Bone marrow (tissue), 2 donors: ENCODE measurements at places on chromosomes 7 and 10.

- no peak for DNase-seq
Measured at GRCh38 chr7:154794147-154794780, 208.7 kb downstream of the PAXIP1 start.

DNA sequence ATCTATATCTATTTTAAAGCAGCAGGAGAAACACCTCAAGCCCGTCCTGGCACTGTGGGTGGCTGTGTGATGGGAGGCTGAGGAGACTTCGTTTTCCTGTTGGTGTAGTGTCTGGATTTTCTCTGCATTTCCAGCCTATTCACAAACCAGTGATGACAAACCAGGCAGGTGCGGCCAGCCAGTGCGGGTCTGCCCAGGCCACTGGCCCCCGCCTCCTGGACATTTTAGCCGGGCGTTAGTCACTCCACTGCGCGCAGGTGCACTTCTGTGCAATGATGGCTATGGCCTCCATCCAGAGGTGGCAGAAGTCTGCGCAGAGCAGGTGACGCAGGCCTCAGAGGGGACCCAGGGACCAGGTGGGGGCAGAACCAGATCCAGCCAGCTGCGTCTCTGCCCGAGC lies 64.9 kb upstream of the PITRM1 start:
- DNase-seq: no peak

DNA sequence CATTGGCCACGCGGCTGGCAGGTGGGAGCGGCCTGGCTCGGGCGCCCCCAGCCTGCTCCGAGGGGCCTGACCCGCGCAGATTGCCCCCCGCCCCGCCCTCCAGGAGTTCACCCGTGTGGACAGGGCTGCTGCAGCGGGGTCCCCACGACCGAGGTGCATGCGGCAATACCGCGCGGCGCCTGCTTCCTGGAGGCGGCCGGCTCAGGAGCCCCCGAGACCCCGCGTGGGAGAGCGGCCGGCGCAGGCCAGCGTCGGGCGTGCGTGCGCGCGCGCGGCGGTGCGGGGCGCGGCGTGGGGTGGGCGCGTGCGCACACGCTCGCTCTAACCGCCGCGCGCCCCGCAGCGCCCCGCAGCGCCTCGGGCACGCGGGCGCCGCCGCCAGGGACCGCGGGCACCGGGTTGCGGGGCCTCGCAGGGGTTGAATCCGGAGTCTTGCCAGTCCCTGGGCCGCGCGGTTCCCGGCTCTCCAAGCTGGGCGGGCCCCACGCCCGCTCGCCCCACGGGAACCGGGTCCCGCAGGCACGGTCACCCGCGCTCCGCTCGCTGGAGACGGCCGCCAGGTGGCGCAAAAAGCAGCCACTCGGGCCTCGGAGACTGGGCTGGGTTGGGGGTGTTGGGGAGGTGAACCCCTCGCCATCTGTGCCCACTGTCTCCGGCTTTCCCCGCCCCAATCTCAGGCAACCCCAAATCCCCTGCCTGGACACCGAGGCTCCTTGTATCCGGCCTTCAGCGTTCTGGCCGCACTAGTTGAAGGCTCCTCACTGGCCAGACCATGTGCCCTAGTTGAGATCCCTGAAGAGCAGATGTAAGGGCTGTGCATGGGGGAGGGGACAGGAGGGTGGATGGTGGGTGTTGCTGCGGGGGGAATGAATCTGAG lies 1.3 kb upstream of the ACHE start:
- peak; percentile 31 for DNase-seq

- DNase-seq: no peak
Measured at GRCh38 chr10:8037199-8037801, 17.2 kb upstream of the GATA3 start.

- DNase-seq: no peak
Measured at GRCh38 chr7:38831259-38831996, 77.6 kb downstream of the VPS41 start.

DNA sequence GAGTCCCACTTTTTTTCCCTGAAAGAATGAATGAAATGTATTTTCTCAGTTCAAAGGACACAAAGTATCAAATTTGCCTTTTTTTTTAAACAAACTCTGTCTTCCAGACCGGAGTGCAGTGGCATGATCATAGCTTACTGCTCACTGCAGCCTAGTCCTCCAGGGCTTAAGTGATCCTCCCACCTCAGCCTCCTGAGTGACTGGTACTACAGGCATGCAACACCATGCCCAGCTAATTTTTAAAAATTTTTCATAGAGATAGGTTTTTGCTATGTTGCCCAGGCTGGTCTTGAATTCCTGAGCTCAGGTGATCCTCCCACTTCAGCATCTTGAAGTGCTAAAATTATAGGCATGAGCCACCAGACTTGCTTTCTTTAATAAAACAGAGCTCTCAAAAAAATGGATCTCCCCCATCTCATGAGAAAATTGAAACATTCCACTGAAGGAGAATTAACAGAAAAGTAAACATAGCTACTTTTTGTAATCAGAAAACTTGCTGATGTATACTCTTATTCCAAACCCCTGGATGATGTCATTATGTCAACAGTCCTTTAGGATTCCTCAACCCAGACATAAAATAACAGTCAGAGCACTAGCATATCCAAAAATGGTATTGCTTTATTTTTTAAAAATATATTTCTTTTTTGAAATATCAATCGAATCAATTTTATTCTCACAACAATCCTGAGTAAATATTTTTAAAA lies 12.3 kb upstream of the TRDMT1 start:
- no peak for DNase-seq

- DNase-seq: peak; percentile 97
Measured at GRCh38 chr10:110305767-110306451, 1.2 kb upstream of the SMNDC1 start.

GRCh38 chr7:79063019-79063698 lies 390.3 kb downstream of the MAGI2 start:
- DNase-seq: no peak

DNA sequence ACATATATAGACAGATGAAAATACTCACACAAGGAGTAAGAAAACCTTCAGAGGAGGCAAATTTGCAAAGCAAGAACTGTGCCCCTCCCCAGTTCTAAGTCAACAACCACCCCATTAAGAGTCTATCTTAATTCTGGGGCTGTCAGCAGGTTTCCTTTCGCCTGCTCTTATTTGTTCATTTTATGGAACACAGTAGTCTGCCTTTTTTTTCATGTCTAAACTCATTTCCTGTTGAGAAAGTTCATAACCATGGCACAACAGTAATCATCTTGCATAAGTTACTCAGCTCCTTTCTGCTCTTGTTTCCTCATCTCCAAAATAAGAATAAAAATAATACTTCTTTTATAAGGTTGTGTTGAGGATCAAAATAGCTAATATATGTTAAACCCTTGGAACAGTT lies 25.8 kb upstream of the AMPH start:
- no peak for DNase-seq

DNA sequence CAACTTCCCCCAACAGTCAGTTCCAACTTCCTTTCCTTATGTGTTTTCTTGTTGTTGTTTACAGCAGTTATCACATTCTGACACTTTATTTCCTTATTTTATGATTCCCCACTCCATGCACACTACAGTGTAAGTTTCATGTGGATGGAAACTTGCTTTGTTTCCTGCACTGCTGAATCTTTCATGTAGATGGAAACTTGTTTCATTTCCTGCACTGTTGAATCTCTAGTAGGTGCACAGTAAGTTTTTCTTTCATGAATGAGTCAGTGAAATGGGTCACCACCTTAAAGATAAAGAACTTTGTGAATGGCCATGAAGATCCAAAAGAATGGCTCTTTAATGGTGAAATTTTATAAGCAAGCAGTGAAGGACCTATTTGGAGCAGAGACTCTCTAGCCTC lies 61.4 kb downstream of the SHOC2 start:
- DNase-seq: no peak

GRCh38 chr7:31550432-31550831 lies 36.5 kb downstream of the ITPRID1 start:
- DNase-seq: no peak

GRCh38 chr7:39606352-39606751 lies 17.0 kb upstream of the RALA start:
- no peak for DNase-seq

- DNase-seq: no peak
Measured at GRCh38 chr7:155187061-155187785, 110.5 kb upstream of the INSIG1 start.

GRCh38 chr10:42990721-42991441 lies 86.0 kb upstream of the RET start:
- DNase-seq: no peak

DNA sequence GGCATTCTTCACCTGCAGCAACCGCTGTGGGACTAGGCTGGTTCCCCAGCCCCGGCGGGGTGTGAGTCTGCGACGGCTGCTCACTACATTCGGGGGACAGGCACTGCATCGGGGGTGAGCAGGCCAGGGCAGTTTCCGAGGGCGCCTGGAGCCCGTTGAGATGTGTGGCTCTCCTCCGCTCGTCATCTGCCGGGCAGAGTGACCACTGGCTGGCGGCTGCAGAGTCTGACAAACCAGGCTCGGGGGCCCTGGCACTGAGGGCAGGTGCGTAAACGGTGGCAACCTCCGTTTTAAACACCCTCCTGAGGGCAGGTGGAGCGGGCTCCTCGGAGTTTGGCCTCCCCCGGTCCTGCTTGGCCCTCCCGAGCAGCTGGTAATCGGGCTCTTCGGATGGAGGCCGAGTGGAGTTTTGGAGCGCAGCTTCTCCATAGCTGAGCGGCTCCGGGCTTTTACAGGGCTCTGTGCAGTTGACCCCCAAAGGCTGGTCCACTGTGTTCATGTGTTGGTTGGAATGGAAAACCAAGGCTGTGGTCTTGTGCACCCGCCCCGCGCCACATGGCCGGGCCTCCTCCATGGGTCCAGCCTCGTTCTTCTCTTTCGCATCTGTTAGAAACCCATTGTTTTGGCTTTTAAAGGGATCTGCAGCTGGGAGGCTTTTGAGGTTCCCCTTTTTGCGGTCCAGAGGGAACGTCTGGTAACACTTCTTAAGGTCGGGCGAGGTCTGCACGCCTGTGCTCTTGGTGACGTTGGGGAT lies 20.9 kb downstream of the INSYN2A start:
- no peak for DNase-seq

GRCh38 chr7:31553661-31554081 lies 39.8 kb downstream of the ITPRID1 start:
- no peak for DNase-seq

DNA sequence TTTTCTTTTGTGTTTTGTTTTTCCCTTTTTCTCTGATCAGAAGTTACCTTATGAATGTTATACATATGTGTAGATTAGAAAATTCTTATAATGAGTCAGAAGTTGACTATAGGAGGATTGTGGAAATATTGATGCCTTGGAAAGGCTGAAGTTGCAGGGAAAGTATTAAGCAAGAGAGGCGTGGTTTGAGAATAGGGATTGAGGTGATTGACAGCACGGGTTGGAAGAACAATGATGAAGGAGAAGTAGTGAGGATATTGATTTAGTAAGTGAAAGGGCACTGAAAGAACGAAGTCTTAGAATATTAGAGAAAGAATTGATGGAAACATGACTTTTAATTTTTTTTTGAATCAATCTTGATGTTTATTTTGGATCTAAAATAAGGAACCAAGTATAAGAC lies 176.0 kb downstream of the EXOC4 start:
- DNase-seq: no peak

- no peak for DNase-seq
Measured at GRCh38 chr10:115969591-115969990, 303.4 kb downstream of the GFRA1 start.

- no peak for DNase-seq
Measured at GRCh38 chr7:87032604-87033339, 26.7 kb downstream of the ELAPOR2 start.

GRCh38 chr7:150313870-150314269 lies 9.3 kb upstream of the LRRC61 start:
- no peak for DNase-seq

GRCh38 chr10:106513352-106513771 lies 651.1 kb downstream of the SORCS1 start:
- no peak for DNase-seq

- DNase-seq: no peak
Measured at GRCh38 chr10:84903320-84903719, 574.9 kb downstream of the CCSER2 start.

DNA sequence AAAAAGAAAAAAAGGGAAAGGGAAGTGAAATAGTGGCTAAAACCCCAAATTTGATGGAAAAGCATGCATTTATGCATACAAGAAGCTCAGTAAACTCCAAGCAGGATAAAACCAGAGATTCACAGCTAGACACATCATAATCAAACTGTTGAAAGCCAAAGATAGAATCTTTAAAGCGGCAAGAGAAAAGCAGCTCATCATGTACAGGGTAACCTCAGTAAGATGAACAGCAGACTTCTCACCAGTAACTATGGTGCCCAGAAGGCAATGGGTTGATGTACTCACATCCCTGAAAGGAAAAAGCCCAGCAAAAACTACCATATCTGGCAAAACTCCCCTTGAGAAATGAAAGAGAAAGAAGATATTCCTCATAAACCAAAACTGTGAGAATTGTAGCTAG lies 60.4 kb downstream of the TPST1 start:
- DNase-seq: no peak

DNA sequence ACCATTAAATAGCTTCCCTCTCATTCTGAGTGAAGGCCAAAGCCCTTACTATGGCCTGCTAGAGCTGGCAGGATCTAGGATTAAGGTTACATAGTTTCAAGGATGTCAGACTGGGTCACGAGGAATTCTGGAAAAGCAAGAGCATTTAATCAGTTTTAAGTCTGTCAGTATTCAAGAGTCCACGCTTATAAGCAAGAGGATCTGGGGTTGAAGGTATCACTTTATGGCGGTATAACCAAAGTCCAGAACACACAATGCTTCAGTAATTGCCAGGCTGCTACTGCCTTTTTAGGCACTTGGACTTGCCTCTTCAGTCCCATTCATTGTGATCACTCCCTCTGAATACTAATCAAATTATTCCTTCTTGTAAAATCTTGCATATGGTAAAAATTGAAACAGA lies 101.0 kb downstream of the HBP1 start:
- DNase-seq: no peak

GRCh38 chr7:94394437-94395140 lies at the start of gene COL1A2:
Gene COL1A2, plus strand, starts transcription at chr7:94394895. Its CDS starts 137 bp downstream, at chr7:94395032.
- DNase-seq: no peak

DNA sequence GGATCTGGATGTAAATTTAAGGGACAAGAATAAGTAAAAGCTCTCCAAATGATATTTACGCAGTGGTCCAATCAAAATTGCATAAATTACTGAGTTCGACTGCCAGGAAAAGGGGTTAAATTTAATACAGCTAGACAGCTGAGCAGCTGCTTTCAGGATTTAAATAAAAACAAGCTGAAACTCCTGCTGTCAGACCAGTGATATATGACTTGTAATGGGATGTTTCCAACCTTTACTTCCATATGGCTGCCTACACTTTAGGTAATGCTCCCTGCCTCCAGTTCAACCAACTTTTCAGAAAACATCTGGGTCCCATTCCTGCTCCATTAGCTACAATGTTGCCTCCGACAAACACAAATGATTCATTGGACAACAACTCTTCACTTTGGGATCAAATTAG lies 326.3 kb upstream of the DGKB start:
- no peak for DNase-seq
